ENCODE measurements at places on chromosomes 11 and 22.

DNA sequence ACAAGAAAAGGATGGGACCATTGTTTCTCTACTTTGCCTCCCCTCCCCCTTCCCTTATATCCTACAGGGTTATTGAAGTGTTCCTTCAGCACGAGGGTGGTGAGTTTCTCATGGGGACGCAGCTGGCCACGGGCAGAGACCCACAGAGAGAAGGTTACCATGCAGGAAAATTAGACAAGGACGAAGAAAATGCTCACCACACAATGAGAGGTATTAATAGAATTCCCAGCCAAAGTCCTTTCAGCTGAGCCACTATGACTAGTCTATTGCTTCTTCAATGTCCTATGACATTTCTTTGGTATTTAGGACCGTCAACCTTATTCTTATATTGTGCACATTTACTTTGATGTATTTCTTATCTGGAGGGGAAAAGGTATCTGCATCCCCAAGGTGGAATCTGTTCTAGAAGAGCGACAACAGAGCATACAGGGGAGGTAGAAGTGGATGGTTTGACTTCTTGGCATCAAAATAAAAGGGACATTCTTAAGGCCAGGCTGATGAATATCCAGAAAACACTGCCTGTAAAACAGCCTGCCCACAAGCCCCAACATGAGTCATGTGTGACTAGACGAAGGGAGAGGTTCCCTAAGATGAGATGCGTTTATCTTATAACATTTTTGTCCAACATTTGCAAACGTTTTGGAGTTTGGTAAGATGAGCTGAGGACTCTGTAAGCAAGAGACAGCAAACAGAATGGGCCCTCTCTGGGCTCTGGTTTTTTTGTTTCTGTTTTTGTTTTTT, 209.8 kb upstream of the NARS2 start:
- DNase-seq = no peak

- DNase-seq = no peak
These were observed 38.1 kb upstream of the POU2AF1 start for GRCh38 chr11:111417011-111417765.

- no peak for DNase-seq
These were observed 11.9 kb downstream of the TTLL1 start for GRCh38 chr22:43077121-43077877.

GRCh38 chr11:127552446-127552845, 551.9 kb upstream of the KIRREL3 start:
- no peak for DNase-seq

DNA sequence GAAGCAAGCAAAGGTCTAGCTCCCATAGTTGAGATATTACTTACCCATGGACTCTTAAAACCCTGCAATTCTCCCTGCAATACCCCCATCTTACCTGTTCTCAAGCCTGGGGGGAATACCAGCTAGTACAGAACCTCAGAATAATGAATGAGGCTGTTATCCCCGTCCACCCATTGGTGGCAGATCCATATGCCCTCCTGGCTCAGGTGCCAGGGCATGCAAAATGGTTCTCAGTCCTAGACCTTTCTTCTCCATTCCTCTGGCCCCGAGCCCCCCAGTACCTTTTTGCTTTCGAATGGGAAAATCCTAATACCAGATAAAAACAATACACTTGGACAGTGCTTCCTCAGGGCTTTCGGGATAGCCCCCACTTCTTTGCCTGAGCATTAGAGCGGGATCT, 86.4 kb downstream of the PIWIL4 start:
- DNase-seq = no peak

DNA sequence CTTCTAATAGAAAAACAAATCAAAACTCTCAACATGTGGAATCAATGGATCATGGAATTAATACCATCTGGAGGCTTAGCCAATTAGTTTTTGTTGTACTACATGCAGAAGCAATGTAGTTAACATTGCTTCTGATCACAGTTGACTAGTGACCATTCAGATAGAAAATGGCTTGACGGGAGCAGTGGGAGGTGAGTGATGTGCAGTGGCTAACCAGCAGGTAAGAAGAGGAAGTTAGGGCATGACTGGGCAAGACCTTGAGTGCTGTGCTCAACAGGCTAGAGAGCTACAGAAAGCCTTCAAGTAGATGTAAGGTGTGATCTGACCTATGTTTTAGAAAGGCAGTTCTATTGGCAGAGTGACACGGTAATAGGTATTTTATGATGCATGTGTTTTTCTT, 60.7 kb upstream of the ALKBH3 start:
- no peak for DNase-seq

DNA sequence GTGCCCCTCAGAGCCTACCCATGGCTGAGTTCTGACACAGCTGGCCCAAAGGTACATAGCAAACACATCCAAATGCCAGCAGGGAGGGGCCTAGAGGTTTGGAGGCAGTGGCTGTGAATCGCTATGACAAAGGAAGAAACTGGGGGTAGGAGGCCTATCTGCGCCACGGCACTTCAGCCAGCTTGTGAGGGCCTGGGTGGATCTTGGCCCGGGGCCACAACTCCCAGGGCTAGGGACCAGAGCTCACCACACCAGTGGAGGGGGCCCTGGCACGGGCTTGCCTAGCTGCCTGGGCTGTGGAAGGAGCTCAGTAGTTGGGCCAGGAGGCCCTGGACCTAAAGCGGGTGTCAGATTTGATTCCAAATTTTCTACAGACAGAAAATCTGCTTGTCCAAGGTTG, 9.4 kb upstream of the NAP1L4 start:
- no peak for DNase-seq

DNA sequence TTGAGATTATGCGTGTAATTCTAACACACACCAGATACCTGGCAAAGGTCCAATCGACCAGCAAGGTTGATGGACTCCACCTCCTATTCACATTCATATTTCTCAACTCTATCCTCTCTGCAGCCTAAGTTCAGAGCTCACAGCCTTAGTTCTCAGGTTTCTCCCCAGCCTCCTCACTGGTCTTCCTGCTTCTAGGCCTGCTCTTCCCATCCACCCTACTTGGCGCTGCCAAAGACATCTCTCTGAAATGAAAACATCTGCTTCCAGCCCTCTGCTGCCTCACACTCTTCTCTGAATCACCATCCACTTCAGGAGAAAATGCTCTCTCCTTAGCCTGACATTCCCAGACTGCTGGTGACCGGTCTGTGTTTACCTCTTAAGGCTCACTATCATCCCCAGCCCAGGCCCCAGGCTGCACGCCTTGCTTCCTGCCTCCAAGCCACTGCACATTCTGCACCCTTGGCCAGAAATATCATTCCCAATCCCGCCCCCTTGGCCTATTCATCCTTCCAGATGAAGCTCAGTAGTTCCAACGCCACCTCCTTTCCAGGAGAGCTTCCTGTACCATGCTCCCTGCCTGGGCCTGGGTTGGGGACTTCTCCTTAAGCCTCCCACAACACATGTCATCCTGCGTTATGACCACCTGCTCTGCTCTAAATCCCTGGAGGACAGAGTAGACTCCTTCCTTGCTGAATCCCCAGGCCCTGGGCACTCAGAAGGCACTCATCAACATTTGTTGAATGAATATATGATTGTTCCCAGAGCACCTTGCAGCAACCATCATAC, 3.5 kb downstream of the ARRB1 start:
- DNase-seq = no peak

- DNase-seq = no peak
These were observed 159.5 kb upstream of the POU2AF2 start for GRCh38 chr11:111086058-111086457.

Measured in activated CD4-positive, alpha-beta T cell treated with anti-CD3 and anti-CD28 coated beads, Interleukin-2, amount 50 U/mL, for 1 hour (primary cell).